ENCODE measurements at places on chromosomes 12 and 14. TPM values are rescaled to one million over a fixed set of nuclear protein-coding genes. Genes with fewer than 3 reads are reported as not detected.
A peak's percentile ranks its signal among the peaks of the same experiment; 100 is the strongest.

DNA sequence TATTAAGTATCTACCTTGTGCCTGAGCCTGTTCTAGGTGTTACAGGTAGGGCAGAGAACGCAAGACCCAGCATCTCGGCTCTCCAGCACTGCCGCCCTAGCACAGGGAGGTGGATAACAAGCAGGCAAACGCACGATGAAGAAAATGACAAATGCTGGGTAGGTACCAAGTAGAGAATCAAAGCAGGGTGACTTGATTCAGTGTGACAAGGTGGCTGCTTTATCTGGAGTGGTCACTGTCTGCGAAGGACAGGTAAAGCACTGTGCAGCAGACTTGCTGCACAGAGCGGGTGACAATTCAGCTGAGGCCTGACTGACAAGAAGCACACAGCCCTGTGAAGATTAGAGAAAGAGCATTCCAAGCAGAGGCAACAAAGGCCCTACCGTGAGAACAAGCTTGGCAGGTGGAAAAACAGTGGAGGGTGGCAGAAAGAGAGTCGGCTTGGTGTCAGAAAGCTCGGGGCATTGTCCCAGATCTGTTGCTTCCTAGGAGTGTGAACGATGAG, 12.9 kb downstream of the PRKCH start:
- no peak for DNase-seq

GRCh38 chr14:70648346-70648745, 6.6 kb downstream of the TTC9 start:
- no peak for DNase-seq

GRCh38 chr14:68824517-68825347, 31.9 kb upstream of the ZFP36L1 start:
- DNase-seq, result peak; percentile 44

DNA sequence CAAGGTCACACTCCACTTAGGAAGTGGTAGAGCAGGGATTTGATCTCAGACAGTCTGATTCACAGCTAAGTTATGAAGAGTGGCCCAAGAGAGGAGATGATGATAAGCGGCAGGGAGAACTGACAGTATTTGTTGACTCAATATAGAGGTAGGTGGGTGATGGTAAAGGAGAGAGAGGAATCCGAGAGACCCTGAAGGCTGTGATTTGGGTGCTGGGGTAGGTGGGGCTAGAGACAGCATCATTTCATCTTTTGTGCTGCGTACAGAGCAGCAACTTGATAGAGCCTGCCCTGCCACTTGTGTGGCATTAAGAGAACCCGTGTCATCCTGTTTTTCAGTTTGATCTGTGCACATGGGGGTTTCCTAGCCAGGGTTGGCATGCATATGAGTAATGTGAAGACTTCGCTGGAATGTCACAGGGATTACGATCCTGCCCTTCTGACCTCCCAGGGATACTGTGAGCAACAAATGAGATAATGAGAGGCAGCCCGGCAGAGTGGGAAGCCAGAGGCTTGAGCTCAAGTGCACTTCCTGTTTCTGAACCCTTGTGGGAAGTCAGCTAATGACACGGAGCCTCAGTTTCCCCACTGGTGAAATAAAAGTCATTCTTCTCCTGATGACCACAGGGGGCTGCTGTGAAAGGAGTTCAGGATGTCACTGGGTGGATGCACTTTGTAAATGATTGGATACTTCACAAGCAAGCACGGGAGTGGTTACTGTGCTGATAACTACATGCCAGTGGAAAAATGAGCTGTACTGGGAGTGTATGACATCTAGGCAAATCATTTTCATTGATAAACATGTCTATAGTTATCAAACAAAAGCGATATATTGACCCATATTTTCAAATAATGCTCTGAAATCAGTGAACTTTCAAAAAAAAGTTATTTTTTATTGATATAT, 59.5 kb upstream of the IGF1 start:
- no peak for DNase-seq

DNA sequence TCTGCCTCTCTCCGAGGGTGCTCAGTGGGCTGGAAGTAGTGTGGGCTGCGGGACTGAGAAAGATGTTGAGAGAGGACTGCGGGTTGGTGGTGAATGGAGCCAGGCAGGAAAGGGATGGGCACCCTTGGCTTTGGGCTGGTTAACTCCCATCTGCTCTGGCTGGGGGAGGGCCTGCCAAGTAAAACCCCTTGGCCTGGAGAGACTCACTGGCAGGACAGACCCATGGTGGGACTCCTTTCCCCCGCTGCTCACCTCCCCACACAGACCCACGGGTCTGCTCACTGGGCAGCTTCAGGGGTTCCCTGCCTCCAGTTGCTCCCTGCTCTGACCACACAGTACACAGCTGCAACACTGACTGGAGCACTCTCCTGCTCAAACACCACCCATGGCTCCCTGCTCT, 54.1 kb downstream of the KRT80 start:
- no peak for DNase-seq

GRCh38 chr14:76855066-76855465, 28.9 kb downstream of the LRRC74A start:
- DNase-seq, result no peak

DNA sequence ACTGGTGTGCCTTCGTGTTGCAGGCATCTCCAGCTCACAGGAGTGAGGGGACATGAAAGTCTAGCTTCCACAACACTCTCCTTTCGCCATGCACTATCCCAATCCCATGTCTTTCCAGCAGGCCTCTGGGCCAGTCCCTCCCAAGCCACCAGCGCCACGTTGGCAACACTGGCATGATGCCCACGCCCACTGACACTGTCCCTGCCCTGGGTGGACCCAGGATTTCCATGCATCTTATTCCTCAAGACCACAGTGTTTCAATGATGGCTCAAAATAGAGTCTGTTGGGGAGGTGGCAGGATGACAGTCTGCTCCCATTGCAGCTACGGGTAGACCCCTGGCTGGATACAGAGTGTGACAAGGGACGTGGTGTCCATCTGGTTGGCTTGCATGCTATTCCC, 2.3 kb downstream of the SP7 start:
- no peak for DNase-seq

DNA sequence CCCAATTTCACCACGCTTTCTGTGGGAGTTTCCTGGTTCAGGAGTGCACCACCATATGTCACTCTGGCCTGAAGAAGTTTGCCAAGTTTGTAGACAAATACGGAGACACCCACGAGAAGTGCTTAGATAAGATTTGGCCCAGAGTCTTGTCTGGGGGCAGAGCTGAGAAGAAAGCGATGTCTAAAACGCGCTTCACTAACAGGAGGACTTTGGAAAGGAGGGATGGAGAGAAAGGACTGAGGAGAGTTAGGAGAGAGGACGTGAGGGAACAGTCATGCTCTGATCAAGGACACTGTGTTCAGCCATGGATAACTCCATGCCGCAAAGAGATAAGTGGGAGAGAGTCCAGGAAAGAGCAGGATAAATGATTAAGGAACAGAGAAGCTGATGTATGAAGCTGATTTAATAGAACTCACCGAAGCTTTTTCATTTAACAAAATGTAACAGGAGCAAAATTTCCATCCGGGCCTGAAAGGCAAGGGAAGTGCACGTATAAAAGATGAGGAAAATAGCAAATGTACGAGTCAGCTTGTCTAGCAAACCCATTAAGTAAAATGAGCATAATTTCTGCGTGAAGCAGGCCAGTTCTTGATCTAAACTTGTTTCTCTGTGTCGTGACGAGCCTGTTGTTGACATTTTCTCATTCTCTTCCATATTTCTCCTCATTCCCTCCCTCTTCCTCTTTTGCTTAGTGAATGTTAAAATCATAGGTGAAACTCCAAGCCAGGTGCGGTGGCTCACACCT, 23.4 kb upstream of the MAP3K9 start:
- DNase-seq, result no peak

DNA sequence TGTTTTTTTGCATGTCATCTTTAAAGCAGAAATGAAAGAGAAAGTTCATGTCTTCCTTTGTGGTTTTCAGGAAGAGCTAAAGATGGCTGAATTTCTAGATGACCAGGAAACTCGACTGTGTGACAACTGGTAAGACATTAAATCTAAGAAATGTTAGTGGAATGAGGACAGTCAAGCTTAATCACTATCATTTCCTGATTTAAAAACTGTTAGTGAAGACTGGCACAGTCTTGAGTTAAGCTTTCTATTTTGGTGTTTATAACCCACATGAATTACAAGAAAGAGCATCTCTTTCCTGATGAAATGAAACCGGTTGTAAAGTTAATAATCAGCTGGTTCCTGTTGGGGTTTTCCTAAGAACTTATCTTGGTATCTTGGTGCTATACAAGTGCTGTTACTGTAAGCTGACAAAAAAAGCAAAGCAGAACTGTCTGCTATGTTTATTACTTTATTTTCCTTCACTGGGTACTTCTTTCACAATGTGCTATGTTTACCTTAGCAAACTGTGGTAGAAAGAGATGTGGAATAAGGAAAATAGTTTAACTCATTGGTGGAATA, 5.2 kb downstream of the TRAFD1 start:
- peak; percentile 78 for DNase-seq

GRCh38 chr12:5051334-5051733, 7.7 kb downstream of the KCNA5 start:
- DNase-seq, result peak; percentile 50

GRCh38 chr12:5960783-5961182, 15.7 kb upstream of the ANO2 start:
- DNase-seq, result no peak

- no peak for DNase-seq
Measured at GRCh38 chr12:80941916-80942315, 4.2 kb upstream of the LIN7A start.

DNA sequence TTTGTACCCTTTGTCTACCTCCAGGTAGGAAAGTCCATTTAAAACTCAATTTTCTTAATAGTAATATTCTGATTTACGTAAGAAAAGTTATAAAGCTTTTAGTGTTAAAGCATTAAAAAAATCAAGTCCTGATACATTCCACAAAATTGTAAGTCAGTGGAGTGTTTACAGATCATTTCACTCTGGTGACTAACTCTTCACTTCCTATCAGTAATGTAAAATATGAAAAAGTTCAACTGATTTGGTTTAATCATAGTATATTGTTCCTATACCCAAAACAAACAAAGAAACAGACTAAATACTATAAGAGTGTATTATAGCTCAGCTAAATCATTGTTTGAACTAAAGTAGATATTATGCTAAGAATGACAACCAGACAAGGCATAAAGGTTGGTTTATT, 85.9 kb downstream of the VEZT start:
- no peak for DNase-seq

GRCh38 chr12:105983622-105984320, 155.0 kb downstream of the NUAK1 start:
- no peak for DNase-seq

- DNase-seq, result no peak
Measured at GRCh38 chr12:50160643-50161042, 6.5 kb downstream of the CERS5 start.

DNA sequence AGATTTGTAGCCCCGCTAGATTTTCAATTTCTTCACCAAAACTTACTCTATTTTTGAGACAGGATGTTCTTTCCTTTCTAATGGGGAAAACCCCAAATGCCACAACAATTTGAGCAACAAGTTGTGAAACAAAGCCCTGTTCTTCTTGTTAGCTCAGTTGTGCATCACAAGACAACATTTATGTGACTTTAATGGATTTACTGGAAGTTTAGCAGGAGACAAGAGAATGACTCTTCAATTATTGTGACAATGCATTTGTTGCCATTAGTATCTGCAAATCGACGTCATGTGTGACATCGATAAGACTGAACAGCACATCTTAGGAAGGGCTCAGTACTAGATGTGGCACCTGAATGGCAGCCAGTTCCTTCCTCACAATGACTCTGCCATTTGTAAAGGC, 1028.9 kb upstream of the TMEM132C start:
- DNase-seq, result no peak

DNA sequence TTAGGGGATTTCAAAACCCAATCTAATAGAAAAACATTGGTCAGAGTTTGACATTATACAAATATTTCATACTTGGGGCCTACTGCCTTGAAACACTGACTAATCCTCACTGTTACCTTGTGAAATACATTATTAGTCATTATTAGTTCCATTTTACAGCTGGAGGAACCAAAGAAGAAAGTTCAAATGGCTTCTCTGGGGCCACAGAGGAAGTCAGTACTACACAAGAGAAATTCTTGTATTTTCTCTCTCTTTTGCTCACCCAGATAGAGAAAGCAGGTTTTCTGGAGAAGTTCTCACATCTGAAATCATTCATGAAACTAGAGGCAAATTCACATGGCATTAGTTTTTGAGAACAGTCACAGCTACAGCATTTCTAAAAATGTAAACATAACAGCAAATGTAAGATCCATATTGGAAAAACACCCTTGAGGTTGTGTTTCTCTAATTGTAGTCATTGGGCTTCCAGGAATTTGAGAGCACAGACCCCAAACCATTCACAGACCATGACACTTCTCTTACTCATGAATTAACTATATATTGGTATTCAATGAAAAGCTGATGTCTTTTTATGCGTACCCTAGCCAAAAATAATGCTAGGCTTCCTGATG, 83.0 kb downstream of the LLPH start:
- no peak for DNase-seq

GRCh38 chr12:121468499-121468801, 68.5 kb downstream of the RNF34 start:
- no peak for DNase-seq

DNA sequence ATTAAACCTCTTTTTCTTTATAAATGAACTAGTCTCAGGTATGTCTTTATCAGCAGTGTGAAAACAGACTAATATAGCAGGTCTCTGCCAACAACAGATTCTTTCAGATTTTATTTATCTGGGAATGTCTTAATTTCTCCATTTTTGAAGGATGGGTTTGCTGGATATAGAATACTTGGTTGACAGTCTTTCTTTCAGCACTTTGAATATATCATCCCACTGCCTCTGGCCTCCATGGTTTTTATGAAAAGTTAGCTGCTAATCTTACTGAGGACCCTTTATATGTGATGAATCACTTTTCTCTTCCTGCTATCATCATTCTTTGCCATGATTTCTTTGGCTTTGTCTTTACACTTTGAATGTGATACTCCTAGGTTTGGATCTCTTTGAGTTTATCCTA, 148.0 kb downstream of the ANO6 start:
- no peak for DNase-seq

- DNase-seq, result no peak
Measured at GRCh38 chr12:108297895-108298760, 41.0 kb downstream of the CMKLR1 start.

DNA sequence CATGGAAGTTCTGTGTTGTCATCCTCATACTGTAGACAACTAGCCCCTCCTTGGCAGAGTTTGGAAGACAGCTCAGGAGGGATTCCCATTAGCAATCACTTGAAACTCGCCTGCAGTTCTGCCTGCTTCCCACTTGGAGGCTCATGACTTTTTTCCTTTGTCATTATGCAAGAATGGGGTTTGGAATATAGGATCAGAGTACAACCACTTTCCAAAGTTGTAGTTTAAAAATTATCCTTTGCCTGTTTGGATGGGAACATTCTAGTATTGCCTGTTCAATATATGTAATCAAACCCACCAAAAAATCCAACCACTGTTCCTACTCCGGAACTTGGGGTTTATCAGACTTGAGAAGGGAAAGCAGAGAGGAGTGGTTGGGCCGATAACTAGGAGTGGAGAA, 2.1 kb upstream of the GPD1 start:
- no peak for DNase-seq

- DNase-seq, result peak; percentile 4
Measured at GRCh38 chr14:76546426-76547221, 170.7 kb downstream of the ESRRB start.

The KIF5A gene
- total RNA-seq, result 0.56 TPM

The PKP2 gene
- not detected for total RNA-seq

The ABCD2 gene
- total RNA-seq, result 1.8 TPM

The FAIM2 gene
- not detected for total RNA-seq

The EGLN3 gene
- total RNA-seq, result 1.5 TPM

The ARL1 gene
- 40.7 TPM for total RNA-seq
